Suppressor macrophage treated with lipopolysaccharide for 1 hour (primary cell): ENCODE measurements at places on chromosomes 11 and 22.

- DNase-seq = no peak
These were observed 13.7 kb downstream of the APBB1 start for GRCh38 chr11:6405052-6405667.

GRCh38 chr11:120295099-120295498, 30.0 kb upstream of the TLCD5 start:
- no peak for DNase-seq

- peak; percentile 76 for DNase-seq
These were observed 15.5 kb downstream of the RBX1 start for GRCh38 chr22:40966726-40967085.

DNA sequence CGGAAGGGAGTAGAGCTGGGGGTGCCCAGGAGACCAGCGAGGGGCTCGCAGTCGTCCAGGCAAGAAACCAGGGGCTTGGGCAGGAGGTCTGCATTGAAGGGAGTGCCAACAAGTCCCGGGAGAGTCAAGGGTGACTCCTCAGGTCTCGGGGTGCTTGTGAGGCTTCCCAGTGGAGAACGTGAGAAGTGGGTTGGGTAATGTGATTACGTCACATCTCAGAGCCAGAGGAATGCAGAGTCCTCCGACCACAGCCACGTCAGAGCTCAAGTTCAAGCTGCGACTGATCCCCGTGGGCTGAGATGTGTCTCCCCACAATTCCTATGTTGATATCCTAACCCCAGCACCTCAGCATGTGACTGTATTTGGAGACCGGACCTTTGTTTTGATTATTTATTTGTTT, 89.7 kb upstream of the SHANK2 start:
- DNase-seq = no peak

GRCh38 chr11:59582006-59582405, 33.6 kb downstream of the OSBP start:
- DNase-seq = no peak

DNA sequence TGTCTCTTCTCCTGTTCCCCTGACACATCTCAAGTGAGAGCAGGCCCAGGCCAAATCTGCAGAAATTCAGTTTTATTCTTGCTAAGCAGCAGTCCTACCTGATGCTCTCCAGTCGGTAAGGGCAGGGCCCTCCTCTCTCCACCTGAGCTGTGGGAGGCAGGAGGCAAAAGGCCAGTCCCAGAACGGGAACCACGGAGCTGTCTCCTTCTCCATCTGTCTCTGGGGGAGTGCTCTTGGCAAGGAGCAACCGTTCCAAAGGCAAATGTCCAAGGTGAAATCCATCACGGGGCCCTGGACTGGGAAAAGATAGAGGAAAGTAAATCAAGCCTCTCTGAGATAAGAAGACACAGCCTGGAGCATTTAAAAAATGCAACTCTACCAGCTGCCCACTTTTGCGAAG, 65.2 kb upstream of the CDON start:
- DNase-seq = no peak

GRCh38 chr11:123493349-123494063, 63.4 kb downstream of the GRAMD1B start:
- DNase-seq = no peak

GRCh38 chr11:134223121-134223520, 646 bp downstream of the NCAPD3 start:
- DNase-seq = peak; percentile 82

- DNase-seq = no peak
These were observed 10.8 kb upstream of the SLC35C1 start for GRCh38 chr11:45794169-45794568.
